ENCODE measurements at places on chromosomes 12 and 14.

- no peak for DNase-seq
Observed at GRCh38 chr14:24518851-24519250, 10.8 kb upstream of the CMA1 start.

- DNase-seq, result no peak
Observed at GRCh38 chr12:20120403-20120725, 248.0 kb upstream of the PDE3A start.

- DNase-seq, result no peak
Observed at GRCh38 chr12:131048611-131048990, 94.9 kb downstream of the ADGRD1 start.

DNA sequence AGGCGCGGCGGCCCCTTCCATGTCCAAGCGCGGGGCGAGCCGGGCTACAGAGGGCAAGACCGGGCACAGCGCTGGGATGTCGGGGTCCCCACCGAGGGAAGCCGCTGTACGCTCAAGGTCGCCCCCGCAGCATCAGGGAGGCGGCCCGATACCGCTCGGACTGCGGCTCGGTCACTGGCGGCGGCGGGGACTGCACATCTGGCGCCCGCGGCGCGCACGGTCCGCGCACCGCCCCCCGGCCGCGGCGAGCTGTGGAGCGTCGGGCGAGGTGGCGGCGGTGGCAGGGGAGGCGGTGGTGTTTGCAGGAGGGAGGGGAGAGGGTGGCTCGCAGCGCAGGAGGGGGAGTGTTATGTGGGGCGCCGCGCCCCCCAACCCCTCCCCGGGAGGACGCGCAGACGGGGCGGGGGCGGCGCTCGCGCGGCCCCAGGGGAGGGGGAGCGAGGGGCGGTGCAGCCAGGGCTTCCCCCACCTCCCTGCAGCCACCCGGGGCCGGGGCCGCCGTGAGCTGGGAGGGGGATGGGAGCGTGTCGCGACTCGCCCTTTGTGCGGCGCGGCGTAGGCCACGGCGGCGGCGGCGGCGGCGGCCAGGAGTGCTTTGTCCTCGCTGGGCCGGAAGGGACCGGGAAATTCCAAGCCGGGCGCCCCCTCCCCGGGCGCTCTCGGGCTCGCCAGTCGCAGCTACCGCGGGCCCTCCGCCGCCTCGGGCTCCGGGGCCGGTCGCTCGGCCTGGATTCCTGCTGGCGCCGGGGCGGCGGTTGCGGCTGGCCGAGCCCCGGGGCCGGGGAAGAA lies at the start of gene NUAK1:
Gene NUAK1, minus strand, starts transcription at position 322 of the 789 bp plus-strand sequence. Its CDS starts 301 bp downstream, at position 21.
- DNase-seq, result peak; percentile 31

GRCh38 chr14:26773906-26774593 lies 176.2 kb upstream of the NOVA1 start:
- no peak for DNase-seq
